LHCN-M2 (cell line): ENCODE measurements at places on chromosomes 11 and 22. TPM values are rescaled to one million over a fixed set of nuclear protein-coding genes. Genes with fewer than 3 reads are reported as not detected.

Gene CARNS1
- 0.32 and 0.40 TPM in 2 replicates for total RNA-seq

Gene RHOD
- total RNA-seq = 0.57 and 1.0 TPM in 2 replicates

Gene MS4A6E
- not detected in 2 replicates for total RNA-seq

Gene OR5B21
- not detected in 2 replicates for total RNA-seq

Gene SAA1
- 1.7 and 1.9 TPM in 2 replicates for total RNA-seq

Gene KLHDC7B
- total RNA-seq = not detected in 2 replicates

Gene KIF18A
- 32.3 and 38.1 TPM in 2 replicates for total RNA-seq

Gene GPHA2
- not detected in 2 replicates for total RNA-seq

Gene LRRC74B
- total RNA-seq = 0.11 and 0.13 TPM in 2 replicates

Gene CCDC87
- 0.34 and 0.51 TPM in 2 replicates for total RNA-seq

Gene RAB3IL1
- 2.4 and 4.8 TPM in 2 replicates for total RNA-seq

Gene PARVA
- 49.6 and 55.7 TPM in 2 replicates for total RNA-seq

Gene NTM
- total RNA-seq = 45.6 and 50.4 TPM in 2 replicates

GRCh38 chr22:37425369-37425768 lies 1.9 kb downstream of the ELFN2 start:
- DNase-seq = no peak

DNA sequence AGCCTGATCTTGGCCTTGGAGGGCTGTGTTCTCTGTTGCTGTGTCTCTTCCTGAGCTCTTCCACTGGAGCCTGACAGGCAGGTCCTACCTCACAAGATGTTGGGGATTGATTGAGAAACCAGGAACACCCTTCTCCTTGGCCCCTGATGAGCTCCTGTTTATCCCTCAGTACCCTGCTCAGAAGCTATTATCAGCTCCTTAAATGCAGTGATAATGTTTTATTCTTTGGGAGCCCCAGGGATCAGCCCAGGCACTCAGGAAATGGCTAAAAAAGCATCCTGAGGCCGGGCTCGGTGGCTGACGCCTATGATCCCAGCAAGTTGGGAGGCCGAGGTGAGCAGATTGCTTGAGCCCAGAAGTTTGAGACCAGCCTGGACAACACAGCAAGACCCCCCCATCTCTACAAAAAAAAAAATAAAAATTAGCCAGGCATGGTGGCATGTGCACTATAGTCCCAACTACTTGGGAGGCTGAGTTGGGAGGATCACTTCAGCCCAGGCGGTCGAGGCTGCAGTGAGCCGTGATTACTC lies 4.9 kb upstream of the PHLDA2 start:
- no peak for DNase-seq

DNA sequence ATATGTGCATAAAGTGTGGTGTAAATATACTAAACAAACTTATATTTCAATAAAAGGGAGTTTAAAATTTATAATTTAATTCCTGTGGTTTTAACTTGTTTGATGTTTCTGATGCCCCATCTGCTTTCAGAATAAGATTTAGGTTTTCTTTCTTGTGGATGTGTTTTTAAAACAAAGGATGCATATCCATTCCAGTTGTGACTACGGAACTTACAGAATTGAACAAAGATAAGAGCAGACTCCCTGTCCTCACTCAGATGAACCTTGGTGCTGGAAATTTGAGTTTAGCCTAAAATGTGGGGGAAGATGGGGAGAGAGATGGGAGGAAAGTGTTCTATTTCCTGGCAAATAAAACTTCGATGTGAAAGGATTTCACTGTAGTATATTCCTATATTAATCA lies 2.5 kb downstream of the FJX1 start:
- DNase-seq = no peak

DNA sequence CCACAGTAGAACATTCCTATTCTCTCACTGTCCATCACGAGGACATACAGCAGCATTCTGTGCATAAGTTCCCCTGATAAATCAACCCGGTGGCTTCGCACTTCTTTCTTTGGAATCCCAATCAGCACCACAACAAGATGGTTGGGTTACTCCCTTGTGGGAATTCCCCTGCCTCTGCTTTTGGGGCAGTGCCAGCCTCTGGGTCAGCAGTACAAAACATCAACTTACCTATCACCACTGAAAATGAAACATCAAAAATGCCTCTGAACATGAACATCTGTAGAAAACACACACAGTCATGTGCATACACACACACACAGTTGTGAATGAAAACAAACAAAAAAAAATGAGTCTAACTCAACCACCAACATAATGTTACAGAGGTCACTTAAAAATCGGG lies 79.3 kb downstream of the KCNA4 start:
- DNase-seq = no peak

GRCh38 chr11:93903989-93904388 lies 53.6 kb upstream of the VSTM5 start:
- peak; percentile 3 for DNase-seq

- DNase-seq = peak; percentile 53
These were observed 369 bp downstream of the DGCR8 start for GRCh38 chr22:20080445-20080775.

DNA sequence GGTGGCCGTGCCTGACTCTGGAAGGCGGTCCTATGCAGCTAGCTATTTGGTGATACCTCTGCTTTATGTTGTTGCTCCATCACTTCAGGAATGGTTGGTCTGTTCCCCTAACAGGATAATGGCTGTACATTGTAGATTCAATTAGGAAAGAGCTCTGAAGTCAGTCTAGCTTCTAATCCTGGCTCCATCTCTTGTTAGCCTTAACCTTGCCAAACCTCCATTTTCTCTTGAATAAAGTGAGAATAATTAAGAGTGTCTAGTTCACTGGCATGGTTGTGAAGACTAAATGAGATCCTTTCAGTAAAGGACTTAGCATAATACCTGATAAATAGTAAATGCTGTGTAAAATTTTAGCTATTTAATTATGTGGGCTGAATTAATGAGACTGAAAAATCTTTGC lies 262.5 kb upstream of the ARHGAP20 start:
- no peak for DNase-seq

- no peak for DNase-seq
These were observed 11.1 kb downstream of the MS4A8 start for GRCh38 chr11:60710482-60710881.

DNA sequence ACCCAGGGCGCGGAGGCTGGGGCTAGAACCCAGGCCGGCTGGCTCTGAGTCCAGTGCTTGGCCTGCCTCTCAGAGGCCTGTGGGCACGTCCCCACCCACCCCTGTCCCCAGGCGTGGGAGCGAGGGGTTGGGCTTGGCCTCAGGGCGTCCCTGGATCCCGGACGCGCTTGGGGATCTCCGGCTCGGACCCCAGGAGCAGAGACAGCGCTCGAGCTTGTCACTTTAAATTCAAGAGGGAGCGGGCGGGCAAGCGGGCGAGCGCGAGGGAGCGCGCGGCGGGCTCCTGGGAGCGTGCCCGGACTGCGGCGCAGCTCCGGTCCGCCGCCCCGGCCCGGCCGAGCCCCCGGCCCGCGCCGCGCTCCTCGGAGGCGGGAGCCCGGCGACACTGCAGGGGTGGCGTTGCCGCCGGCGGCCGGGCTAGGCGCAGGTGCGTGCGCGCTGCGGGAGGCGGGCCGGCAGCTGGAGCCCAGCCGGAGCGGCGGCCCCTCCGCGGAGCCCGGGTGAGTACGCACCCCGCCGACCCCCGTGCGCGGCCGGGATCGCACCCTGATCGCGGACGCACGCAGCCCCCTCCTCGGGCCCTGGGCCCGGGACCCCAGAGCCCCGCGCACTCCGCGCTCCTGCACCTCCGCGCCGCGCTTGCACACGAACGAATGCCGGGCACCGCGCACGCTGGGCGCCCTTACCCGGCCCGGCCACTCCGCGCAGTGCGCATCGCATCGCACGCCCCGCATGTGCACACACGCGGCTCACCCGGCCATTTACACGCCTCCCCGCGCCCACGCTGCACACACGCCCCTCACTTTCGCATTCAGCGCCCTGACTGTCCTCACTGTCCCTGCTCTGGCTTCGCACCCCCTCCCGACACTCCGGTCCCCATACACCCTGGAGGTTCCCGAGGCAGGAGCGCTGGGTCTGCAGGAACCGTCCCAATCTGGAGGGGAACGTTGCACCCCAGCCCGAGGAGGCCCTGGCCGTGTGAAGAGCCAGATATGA lies at the start of gene SYT12:
TSS of gene SYT12 (plus strand) at position 174 of the 996 bp plus-strand sequence. CDS start 7,011 bp downstream, outside the sequence.
- no peak for DNase-seq

DNA sequence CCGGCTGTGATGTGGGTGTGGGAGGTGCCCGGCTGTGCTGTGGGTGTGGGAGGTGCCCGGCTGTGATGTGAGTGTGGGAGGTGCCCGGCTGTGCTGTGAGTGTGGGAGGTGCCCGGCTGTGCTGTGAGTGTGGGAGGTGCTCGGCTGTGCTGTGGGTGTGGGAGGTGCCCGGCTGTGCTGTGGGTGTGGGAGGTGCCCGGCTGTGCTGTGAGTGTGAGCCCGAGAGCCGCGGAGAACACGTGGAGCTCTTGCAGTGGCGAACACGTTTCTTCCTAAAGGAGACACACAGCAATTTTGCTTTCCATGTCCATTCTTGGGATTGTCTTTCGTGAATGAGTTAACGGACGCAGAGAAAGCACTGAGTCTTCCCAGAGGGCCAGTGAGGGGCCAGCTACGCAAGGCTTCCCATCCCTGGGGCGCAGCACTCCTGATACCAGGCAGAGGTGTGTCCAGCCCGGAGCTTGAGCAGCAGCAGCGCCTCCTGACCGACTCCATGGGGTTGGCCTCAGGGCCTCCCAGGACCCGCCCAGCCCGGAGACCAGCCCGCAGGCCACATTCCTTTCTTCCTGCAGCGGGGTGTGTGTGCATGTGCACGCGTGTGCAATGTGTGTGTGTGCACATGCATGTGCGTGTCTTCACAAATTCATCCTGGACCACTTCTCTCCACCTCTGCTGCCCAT lies 245.0 kb upstream of the B3GAT1 start:
- no peak for DNase-seq

- DNase-seq = no peak
These were observed 48.2 kb downstream of the HIRA start for GRCh38 chr22:19383292-19383691.

DNA sequence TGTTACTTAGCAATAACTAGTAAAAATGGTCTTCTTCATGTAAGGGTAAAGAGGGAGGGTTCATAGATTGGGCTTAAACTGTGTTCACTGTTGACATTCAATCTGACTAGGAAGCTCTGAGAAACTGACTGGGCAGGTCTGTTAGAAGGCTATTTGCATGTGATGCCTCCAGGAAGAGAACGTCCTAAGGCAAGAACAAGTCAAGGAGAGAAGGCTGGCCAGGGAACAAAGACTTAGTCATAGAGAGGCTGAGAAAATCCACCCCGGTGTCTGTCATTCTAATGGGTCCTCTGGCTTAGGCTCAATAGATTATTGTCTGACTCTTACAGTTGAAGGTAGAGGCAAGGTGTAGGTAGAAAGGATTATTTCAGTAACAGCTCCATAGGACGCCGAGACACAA lies 50.3 kb upstream of the CD44 start:
- peak; percentile 32 for DNase-seq

GRCh38 chr11:14625586-14626205 lies 17.9 kb upstream of the PDE3B start:
- no peak for DNase-seq

DNA sequence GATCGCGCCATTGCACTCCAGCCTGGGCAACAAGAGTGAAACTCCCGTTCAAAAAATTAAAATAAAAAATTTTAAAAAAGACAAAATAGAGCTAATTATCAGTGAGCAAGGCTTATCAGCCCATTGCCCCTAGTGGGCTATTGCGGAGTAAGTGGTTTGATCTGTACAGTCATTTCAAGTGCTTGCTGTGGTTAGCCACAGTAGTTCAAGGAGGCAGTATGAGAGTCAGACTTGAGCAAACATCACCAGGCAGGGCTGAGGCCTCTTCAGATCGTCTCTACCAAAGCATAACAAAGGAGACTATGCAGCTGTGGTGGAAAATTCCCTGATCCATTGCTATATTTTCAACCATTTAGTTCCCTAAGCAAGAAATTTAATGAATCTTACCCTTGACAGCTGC lies 4.3 kb upstream of the SBF2 start:
- DNase-seq = peak; percentile 94

DNA sequence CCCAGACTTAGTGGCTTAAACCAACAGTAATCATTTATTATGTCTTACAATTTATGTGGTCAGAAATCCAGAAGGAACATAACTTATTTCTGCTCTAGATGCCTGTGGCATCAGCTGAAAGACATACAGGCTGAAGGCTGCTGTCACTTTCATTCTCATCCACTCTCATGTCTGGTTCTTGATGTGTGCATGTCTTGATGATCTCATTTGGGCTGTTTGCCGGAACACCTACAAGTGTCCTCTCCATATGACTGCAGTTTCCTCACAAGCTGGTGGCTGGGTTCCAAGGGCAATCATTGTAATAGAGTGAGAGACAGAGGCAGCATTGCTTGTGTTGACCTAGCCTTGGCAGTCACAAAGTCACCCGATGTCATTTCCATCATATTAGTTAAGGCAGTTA lies 1375.9 kb upstream of the RAG2 start:
- no peak for DNase-seq

GRCh38 chr11:129974672-129975071 lies 28.0 kb downstream of the PRDM10 start:
- DNase-seq = no peak

DNA sequence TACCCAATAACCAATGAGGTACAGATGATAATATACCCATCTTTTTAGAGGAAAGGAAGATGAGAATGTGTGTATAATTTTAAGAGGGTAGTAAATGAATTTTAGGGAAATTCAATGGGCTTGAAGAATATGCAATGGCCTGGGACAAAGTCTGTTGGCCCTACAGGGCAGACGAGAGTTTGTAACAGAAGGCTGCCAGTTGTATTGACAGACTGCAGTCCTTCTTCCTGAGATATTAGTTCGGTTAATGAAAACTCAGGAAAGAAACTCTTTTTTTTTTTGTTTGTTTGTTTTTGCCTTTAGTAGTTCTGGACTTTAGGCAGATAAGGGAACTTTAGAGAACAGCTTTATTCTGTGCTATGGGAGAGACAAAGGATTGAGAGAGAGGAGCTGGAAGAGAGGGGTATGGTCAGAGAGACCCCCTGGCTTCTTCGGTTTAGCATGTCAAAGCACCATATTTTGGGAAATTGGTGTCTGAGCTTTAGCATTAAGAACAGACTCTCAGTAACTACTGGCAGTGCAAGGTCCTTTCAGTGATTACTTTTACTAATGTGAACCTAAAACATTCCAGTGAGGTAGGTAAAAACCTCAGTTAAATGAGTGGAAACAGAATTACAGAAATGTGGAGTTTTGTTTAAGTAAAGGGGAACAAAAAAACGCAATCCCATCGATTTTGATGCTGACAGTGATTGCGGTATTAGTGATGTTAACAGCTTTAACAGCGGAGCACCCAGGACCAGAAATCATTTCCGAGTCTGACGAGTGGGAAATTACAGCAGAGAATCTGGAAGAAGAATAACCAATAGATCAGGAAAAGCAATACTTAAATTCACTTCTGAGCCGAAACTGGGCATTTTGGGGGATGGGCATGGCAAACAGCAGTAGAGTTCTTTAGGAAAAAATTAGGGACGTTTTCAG lies 644 bp upstream of the NAALAD2 start:
- no peak for DNase-seq

GRCh38 chr11:73597336-73597955 lies 466 bp downstream of the FAM168A start:
- no peak for DNase-seq

DNA sequence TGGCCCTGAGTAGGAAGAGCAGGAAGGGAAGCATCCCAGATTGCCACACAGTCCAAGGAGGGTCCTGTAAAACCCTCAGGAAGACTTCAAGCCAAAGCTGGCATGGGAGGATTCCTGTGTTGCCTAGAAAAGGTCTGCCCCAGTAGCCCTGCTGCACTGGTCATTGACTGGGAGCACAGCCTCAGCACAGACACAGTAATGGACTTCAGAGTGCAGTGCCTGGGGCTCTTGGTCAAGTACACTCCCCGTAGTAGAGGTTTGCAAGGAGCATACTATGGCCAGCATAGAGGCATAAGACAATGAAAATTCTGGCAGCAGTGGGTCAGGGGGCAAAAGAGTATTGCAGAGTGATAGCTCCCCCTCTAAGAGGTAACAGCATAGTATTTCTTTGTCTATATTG lies 36.2 kb upstream of the FJX1 start:
- DNase-seq = no peak

GRCh38 chr11:44564670-44565210 lies 723 bp upstream of the CD82 start:
- peak; percentile 97 for DNase-seq
